ENCODE measurements at places on chromosomes 5 and 9. TPM values are rescaled to one million over a fixed set of nuclear protein-coding genes. Genes with fewer than 3 reads are reported as not detected.

Gene TIMD4
- 0.45 TPM for total RNA-seq

Gene ZNG1A
- total RNA-seq, result 27.9 TPM

Gene STXBP1
- total RNA-seq, result 55.6 TPM

Gene SLCO6A1
- not detected for total RNA-seq

Gene ALDH1A1
- total RNA-seq, result 35.8 TPM

Gene BRD8
- total RNA-seq, result 18.8 TPM

Gene ADGRV1
- 0.29 TPM for total RNA-seq

Gene ACOT12
- total RNA-seq, result not detected

Gene PLK2
- 100 TPM for total RNA-seq

Gene ARID3C
- not detected for total RNA-seq

Gene PKD2L2
- 1.1 TPM for total RNA-seq

Gene ARL14EPL
- total RNA-seq, result not detected

Gene ADRB2
- total RNA-seq, result 6.7 TPM

Gene TRAF1
- 0.93 TPM for total RNA-seq

Gene TRIM7
- 6.5 TPM for total RNA-seq

Gene ZFP62
- 16.8 TPM for total RNA-seq

Gene FGFR4
- total RNA-seq, result 1.2 TPM

Gene LVRN
- 0.14 TPM for total RNA-seq

Gene FAM120AOS
- total RNA-seq, result 27.2 TPM

Gene IRGM
- total RNA-seq, result not detected

Gene OR1Q1
- total RNA-seq, result not detected

Gene ADRA1B
- 1.5 TPM for total RNA-seq

Gene KIF2A
- total RNA-seq, result 18.8 TPM

Gene UTP15
- 12.5 TPM for total RNA-seq

Gene KCTD16
- 0.05 TPM for total RNA-seq

Data from heart left ventricle (tissue), 16 donors.